CD4-positive, alpha-beta memory T cell (primary cell): ENCODE measurements at places on chromosomes 6 and 20. TPM values are rescaled to one million over a fixed set of nuclear protein-coding genes. Genes with fewer than 3 reads are reported as not detected.

TBXT gene
- not detected for total RNA-seq

RGS17 gene
- not detected for total RNA-seq

SF3B5 gene
- total RNA-seq: 91.7 TPM

COMMD7 gene
- total RNA-seq: 29.6 TPM

VSX1 gene
- not detected for total RNA-seq

TFAP2D gene
- total RNA-seq: not detected

TBC1D22B gene
- 10.3 TPM for total RNA-seq

- H3K4me3 ChIP-seq: no peak overlapping the region
- H3K27me3 ChIP-seq: no peaks in the 10 kb centered on the region
- DNase-seq: no peak
These were observed 67.4 kb upstream of the ASCC3 start for GRCh38 chr6:100948381-100949133.

- no peaks in the 10 kb centered on the region for H3K36me3 ChIP-seq
- no peaks in the 10 kb centered on the region for H3K4me1 ChIP-seq
- no peaks in the 10 kb centered on the region for H3K27me3 ChIP-seq
- H3K27ac ChIP-seq: no peak overlapping the region
These were observed 87.5 kb downstream of the MEI4 start for GRCh38 chr6:77740380-77740779.

GRCh38 chr6:25975923-25976560, 13.4 kb downstream of the TRIM38 start:
- H3K36me3 ChIP-seq: peaks cover 72% of the 10 kb centered on the region
- H3K4me3 ChIP-seq: no peak overlapping the region
- peaks cover 20% of the 10 kb centered on the region for H3K4me1 ChIP-seq
- H3K27ac ChIP-seq: no peak overlapping the region
- no peak for DNase-seq
- no peaks in the 10 kb centered on the region for H3K27me3 ChIP-seq

GRCh38 chr6:144053601-144054000, 41.8 kb downstream of the SF3B5 start:
- H3K4me1 ChIP-seq: peaks cover 33% of the 10 kb centered on the region
- H3K27me3 ChIP-seq: no peaks in the 10 kb centered on the region
- no peak overlapping the region for H3K4me3 ChIP-seq
- no peaks in the 10 kb centered on the region for H3K36me3 ChIP-seq

DNA sequence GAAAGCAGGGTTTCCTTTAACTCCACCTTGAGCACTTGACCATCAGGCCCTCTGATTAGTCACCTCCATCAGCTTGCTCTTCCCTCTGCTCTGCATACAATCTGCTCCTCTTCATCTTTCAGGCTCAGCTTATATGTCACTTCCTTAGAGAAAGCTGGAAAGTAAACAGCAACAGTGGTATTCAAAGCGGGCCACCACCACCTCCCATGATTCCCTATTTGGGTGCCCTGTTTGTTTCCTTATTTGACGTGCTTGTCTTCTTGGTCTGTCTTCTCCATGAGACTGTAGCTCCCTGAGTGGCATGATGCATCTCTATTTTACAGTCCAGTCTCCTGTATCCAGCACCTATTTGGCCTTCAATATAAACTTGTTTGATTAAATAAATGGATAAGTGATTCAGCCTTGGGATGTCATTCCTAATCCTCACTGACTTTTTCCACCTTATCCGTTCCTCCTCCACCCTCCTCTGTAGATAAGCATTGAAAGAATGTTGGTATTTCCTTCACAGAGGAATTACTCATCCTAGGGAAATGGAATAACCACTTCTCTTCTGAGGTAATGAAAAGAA, 102.8 kb upstream of the SGK1 start:
- no peak overlapping the region for H3K4me3 ChIP-seq
- no peaks in the 10 kb centered on the region for H3K4me1 ChIP-seq
- no peak overlapping the region for H3K27ac ChIP-seq
- no peak for DNase-seq
- no peaks in the 10 kb centered on the region for H3K27me3 ChIP-seq
- H3K36me3 ChIP-seq: no peaks in the 10 kb centered on the region

DNA sequence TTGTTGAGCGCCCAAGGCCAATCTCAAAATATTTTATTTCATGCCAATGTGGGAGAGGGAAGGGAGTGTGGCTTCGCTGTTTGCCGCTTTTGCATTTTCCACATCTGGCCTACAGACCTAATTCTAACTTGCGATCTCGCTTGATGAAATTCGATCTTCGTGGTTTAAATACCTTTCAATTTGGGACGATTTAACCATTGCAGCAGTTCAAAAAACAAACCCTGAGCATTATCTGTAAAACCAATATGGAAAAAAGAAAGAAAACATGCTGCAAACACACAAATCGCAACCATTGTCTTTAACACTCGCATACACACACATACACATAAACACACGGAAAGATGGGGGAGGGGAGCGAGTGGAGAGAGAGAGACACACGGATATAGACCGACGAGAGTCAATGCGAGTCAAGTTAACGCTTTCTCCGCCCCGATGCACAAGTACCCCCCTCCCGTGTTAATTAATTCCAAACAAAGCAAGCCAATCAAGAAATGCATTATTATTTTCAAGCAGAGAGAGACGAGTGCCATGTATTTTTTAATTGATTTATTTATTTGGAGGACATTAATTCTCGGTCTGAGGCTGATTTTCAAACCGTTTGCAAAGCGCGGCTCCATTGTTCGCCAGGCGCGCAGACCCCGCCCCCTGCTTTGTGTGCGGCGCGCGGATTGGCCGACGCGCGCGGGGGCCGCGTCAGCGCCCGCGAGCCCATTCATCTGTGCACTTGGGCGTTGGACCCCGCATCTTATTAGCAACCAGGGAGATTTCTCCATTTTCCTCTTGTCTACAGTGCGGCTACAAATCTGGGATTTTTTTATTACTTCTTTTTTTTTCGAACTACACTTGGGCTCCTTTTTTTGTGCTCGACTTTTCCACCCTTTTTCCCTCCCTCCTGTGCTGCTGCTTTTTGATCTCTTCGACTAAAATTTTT, at the start of gene MARCKS:
TSS of gene MARCKS (plus strand) at position 721 of the 931 bp plus-strand sequence. CDS start 401 bp downstream, outside the sequence.
- H3K27me3 ChIP-seq: peaks cover 53% of the 10 kb centered on the region
- DNase-seq: peak; percentile 25
- H3K4me1 ChIP-seq: peaks cover 41% of the 10 kb centered on the region
- no peaks in the 10 kb centered on the region for H3K36me3 ChIP-seq
- peak within 1 kb of the TSS; percentile 55 for H3K4me3 ChIP-seq

DNA sequence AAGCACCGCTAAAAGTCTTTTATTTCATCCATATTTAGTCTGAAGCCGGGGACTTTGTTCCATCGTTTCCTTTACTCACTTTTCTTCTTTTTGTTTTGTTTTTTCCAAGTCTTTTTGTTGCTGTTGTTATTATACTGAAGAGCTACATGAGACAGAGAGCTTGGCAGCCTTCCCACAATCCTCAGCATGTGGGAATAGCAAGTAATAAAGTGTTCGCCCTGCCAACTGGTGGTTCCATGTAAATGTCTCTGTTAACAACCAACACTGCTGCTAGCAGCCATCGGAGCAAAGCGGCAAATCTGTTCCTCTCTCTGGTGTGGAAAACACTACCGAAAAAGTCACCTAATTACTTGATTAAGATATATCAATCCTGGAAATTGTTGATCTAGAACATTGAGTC, 437.8 kb upstream of the ID4 start:
- H3K27me3 ChIP-seq: no peaks in the 10 kb centered on the region
- no peaks in the 10 kb centered on the region for H3K36me3 ChIP-seq
- H3K27ac ChIP-seq: no peak overlapping the region
- H3K4me1 ChIP-seq: no peaks in the 10 kb centered on the region

GRCh38 chr6:110217266-110217665, 37.0 kb downstream of the CDC40 start:
- no peaks in the 10 kb centered on the region for H3K4me1 ChIP-seq
- no peak overlapping the region for H3K4me3 ChIP-seq
- DNase-seq: no peak
- no peaks in the 10 kb centered on the region for H3K27me3 ChIP-seq

GRCh38 chr6:152204591-152204990, 397.1 kb downstream of the ESR1 start:
- H3K4me1 ChIP-seq: no peaks in the 10 kb centered on the region
- DNase-seq: no peak
- no peaks in the 10 kb centered on the region for H3K27me3 ChIP-seq
- peaks cover 18% of the 10 kb centered on the region for H3K36me3 ChIP-seq
- H3K27ac ChIP-seq: no peak overlapping the region
- no peak overlapping the region for H3K4me3 ChIP-seq
